ENCODE measurements at places on chromosomes 16 and 17. TPM values are rescaled to one million over a fixed set of nuclear protein-coding genes. Genes with fewer than 3 reads are reported as not detected.
A peak's percentile ranks its signal among the peaks of the same experiment; 100 is the strongest.

- no peaks in the 10 kb centered on the region for H3K4me1 ChIP-seq
- H3K4me3 ChIP-seq = no peak overlapping the region
- no peaks in the 10 kb centered on the region for H3K27me3 ChIP-seq
- no peak overlapping the region for H3K27ac ChIP-seq
- H3K36me3 ChIP-seq = no peaks in the 10 kb centered on the region
Measured at GRCh38 chr17:44232061-44232460, 12.6 kb upstream of the UBTF start.

DNA sequence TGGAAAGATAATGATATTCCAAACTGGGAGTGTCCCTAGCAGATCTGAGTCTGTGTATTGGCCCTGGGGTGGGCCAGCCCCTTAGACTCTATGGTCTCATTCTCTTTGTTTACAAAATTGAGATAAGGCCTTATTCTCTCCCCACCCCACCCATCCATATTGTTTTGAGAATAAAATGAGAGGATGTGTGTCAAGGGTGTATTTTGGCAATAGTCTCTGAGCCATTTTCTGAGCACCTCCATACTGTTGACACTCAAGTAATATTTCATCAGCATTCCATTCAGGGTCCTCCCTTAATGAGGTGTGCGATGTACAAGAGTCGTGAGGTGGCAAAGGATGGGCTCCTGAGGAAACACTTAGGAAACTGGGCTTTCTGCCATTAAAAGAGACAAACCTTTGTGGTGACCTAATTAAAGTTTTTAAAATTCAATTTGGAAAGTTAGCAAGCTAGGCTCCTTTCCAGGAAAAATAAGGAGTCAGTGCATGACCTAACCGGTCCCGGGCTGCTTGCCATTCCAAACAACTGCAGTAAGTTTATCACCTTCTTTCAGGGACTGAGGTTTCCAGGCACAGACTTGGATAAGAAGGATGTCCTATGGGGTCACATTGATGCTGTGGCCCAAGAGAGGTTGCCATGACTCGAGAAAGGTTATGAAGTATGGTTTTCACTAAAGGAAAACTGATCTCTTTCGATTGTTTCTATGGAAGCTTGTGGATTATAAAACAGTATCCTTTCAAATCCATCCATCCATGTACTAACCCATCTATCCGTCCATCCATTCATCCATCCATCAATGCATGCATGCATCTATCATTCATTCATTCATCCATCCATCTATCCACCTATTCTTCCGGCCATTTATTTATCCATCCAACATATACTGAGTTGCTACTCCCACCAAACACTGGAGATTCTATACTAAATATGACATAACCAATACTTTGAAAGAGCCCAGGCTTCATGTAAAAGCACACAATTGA lies 443.3 kb downstream of the UTP18 start:
- H3K27me3 ChIP-seq = no peaks in the 10 kb centered on the region
- no peaks in the 10 kb centered on the region for H3K36me3 ChIP-seq
- H3K27ac ChIP-seq = no peak overlapping the region
- H3K4me3 ChIP-seq = no peak overlapping the region

- H3K36me3 ChIP-seq = 0 out of 2 replicates have a peak, but pooled peaks cover 1% of the 10 kb centered on the region
- H3K4me3 ChIP-seq = no peak overlapping the region
- no peak for DNase-seq
- H3K27me3 ChIP-seq = no peaks in the 10 kb centered on the region
Measured at GRCh38 chr17:1521086-1521640, 4.8 kb upstream of the INPP5K start.

DNA sequence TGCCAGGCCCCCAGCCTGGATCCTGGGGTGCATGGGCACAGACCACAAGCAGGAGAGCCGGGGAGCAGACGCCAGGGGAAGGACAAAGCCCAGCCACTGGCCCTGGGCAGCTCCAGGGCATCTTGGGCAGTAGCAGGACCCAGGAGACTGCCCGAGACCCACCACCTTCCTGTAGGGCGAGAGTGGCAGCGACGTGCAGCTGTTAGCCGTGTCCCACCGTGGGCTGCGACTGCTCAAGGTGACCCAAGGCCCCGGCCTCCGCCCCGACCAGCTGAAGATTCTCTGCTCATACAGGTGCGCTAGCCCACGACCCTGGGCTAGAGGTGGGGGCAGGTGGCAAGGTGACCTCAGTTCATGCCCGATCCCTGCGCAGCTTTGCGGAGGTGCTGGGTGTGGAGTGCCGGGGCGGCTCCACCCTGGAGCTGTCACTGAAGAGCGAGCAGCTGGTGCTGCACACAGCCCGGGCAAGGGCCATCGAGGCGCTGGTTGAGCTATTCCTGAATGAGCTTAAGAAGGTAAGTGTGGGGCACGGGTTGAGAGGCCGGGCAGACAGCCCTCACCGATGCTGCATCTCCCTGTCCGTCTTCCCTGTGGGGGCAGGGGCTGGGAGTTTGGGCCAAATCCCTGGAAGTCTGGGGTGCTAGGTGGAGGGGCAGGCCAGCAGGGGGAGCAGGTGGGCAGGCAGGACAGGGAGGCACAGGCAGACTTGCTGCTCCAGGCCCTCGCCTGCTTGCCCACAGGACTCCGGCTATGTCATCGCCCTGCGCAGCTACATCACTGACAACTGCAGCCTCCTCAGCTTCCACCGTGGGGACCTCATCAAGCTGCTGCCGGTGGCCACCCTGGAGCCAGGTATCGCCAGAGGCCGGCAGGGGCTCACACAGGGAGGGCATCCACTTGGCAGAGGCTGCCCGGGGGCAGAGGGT lies 13.5 kb upstream of the SMIM5 start:
- no peaks in the 10 kb centered on the region for H3K27me3 ChIP-seq
- no peak overlapping the region for H3K4me3 ChIP-seq
- no peaks in the 10 kb centered on the region for H3K36me3 ChIP-seq
- DNase-seq = peak; percentile 73
- H3K4me1 ChIP-seq = peaks cover 11% of the 10 kb centered on the region

- no peaks in the 10 kb centered on the region for H3K27me3 ChIP-seq
- no peaks in the 10 kb centered on the region for H3K36me3 ChIP-seq
- no peak overlapping the region for H3K4me3 ChIP-seq
- no peak overlapping the region for H3K27ac ChIP-seq
- DNase-seq = no peak
- 0 out of 2 replicates have a peak, but pooled peaks cover 4% of the 10 kb centered on the region for H3K4me1 ChIP-seq
Measured at GRCh38 chr16:27243725-27244362, 24.7 kb downstream of the NSMCE1 start.

The TBC1D3H gene
- not detected for total RNA-seq

The ZMYND15 gene
- 2.2 TPM for total RNA-seq

The HOXB7 gene
- total RNA-seq = 28.2 TPM

The ZNF764 gene
- 8.5 TPM for total RNA-seq

The SEPTIN1 gene
- 0.21 TPM for total RNA-seq

The CACNA1G gene
- total RNA-seq = 1.4 TPM
